ENCODE measurements at places on chromosomes 11 and 22.

GRCh38 chr22:41862530-41863266, 29.8 kb downstream of the SREBF2 start:
- no peak for DNase-seq

GRCh38 chr11:126392633-126393013, 37.1 kb downstream of the ST3GAL4 start:
- DNase-seq, result peak; percentile 17

- no peak for DNase-seq
These were observed 60.6 kb upstream of the RDX start for GRCh38 chr11:110356762-110357671.

DNA sequence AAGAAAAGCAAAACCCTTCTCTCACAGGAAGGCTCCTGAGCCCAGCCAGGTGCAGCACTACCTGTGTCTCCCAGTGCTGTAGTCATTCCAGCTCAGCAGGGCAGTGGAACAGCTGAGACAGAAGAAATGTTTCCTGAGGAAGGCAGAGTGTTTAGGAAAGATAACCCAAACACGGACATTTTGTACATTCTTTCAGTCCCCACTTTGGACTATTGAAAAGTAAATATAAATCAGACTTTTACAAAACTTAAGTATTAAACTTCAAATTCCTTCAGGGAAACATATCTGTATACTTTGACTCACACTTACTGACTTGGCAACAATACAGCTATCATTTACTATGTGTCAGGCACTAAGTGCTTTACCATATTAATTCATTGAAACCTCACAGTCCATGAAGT, 40.4 kb downstream of the RRAS2 start:
- no peak for DNase-seq

- no peak for DNase-seq
These were observed 207.9 kb downstream of the DYNC2H1 start for GRCh38 chr11:103317118-103317517.

DNA sequence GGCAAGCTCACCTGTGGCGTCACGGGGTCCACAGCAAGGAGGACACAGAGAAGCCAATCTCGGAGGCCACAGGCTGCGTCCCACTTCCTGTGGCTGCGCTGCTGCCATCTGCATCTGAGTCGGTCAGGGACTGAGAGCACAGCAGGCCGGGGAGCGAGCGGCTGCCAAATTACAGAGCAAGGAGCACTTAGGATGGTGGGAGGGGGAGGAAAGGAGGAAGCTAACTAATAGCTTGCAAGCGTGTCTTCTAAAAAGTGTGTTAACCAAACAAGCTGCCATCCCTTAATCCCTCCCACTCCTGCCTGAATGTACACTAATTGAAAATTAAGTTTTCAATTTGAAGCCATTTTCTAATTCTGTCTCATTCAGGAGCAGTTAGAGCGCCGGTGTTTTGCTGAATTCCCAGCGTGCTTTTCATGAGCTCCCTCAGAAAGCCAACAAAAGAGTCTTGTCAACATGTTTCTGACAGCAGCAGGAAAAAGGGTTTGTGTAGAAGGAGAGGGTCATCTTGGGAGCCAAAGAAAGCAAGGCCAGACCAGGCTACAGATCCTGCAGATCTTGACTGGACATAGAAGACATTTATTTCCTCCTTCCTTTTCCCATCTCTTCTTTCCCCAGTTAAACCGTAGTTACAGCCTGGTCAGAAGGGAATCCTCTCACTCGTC, 42.4 kb upstream of the API5 start:
- no peak for DNase-seq

Measured in Jurkat, Clone E6-1 (cell line).